ELF-1 (cell line): ENCODE measurements at places on chromosomes 1 and 21.

- DNase-seq = no peak
Observed at GRCh38 chr1:71039661-71040262, 7.9 kb downstream of the PTGER3 start.

- DNase-seq = no peak
Observed at GRCh38 chr1:223201967-223202366, 58.9 kb upstream of the TLR5 start.

DNA sequence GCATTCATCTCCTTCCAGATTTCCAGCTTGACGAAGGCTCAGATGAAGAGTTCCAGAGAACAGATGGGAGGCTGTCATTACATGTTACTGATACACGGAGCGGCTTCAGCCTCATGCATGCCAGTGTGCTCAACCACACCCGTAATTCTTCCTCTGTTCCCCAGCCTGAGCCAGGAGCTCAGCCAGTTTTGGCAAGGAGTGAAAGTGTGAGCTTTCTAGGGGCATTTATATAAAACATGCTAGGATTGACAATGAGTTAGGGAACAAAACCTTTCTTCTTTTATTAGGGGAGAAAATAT lies 290.4 kb upstream of the PLXNA2 start:
- DNase-seq = no peak

GRCh38 chr1:227557962-227558725 lies 5.2 kb upstream of the ZNF678 start:
- DNase-seq = no peak

DNA sequence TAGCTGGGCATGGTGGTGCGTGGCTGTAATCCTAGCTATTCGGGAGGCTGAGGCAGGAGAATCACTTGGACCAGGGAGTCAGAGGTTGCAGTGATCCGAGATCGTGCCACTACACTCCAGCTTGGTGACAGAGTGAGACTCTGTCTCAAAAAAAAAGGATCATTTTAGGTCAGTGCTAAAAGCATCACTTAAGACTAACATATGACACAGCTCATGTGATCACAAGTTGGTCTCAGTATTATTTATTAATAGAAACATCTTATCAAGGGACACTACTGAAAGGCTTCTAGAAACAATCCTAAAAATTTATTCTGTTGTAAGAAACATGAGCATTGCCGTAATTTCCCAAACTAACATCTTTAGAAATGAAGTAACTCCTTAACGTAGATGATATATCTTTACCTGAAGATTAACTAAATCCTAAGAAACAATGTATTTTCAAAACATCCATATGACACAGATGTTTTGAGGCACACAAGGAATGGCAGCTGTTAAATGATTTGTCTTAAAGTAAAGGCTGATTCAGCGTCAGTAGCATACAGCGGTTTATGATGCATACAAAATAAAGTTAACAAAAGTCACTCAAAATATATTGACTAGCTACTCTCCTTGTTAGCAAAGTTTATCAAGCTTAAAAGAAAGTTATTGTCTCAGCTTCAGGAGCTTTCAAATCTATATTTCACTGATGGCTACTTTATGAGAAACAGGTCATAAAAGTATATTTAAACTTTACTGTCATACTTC lies 2.6 kb downstream of the NIBAN1 start:
- no peak for DNase-seq

- no peak for DNase-seq
Observed at GRCh38 chr1:41856944-41857285, 61.8 kb downstream of the HIVEP3 start.

- no peak for DNase-seq
Observed at GRCh38 chr1:244287726-244288125, 164.0 kb downstream of the ADSS2 start.

- DNase-seq = no peak
Observed at GRCh38 chr1:2912424-2913061, 108.7 kb upstream of the ACTRT2 start.

DNA sequence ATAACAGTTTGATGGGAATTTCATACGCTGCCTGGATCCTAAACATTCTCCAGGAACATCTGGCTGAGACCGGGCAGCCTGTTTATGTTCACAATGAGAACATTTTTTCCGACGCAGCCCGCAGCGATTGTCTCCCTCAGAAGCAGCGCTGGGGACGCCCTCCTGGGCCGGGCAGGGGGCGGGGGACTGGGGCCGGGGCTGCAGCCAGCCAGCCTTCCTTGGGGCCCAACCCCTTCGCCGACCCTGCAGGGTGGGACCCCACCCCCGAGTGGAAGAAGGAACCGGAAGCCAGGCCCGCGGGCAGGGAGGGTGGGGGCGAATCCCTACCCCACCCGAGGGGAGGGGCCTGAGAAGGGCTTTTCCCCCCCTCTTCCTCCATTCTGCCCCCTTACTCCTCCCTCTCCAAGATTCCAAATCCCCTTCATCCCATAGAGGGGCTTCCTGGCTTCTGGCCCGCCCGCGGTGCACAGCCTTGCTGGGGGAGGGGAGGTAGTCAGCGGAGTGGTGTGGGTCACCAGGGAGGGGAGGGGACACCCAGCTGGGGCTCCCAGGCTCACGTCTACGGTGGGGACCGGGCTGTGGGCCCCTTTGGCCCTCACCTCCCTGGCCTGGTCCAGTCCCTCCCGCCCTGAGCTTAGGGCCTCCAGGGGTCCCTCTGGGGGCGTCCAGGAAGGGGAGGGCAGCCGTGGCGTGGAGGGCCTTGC lies 60.6 kb downstream of the WNT9A start:
- DNase-seq = peak; percentile 73
